ENCODE measurements at places on chromosomes 13 and 19.

GRCh38 chr19:28500982-28501630 lies 711.8 kb downstream of the UQCRFS1 start:
- no peak for DNase-seq

- no peak for DNase-seq
Observed at GRCh38 chr13:63944911-63945310, 2529.3 kb upstream of the PCDH20 start.

- DNase-seq, result no peak
Observed at GRCh38 chr13:45468635-45469034, 3.9 kb downstream of the COG3 start.

GRCh38 chr19:8214802-8215201 lies 5.6 kb downstream of the CERS4 start:
- DNase-seq, result no peak

GRCh38 chr19:23273022-23273589 lies 22.9 kb upstream of the ZNF724 start:
- DNase-seq, result no peak

DNA sequence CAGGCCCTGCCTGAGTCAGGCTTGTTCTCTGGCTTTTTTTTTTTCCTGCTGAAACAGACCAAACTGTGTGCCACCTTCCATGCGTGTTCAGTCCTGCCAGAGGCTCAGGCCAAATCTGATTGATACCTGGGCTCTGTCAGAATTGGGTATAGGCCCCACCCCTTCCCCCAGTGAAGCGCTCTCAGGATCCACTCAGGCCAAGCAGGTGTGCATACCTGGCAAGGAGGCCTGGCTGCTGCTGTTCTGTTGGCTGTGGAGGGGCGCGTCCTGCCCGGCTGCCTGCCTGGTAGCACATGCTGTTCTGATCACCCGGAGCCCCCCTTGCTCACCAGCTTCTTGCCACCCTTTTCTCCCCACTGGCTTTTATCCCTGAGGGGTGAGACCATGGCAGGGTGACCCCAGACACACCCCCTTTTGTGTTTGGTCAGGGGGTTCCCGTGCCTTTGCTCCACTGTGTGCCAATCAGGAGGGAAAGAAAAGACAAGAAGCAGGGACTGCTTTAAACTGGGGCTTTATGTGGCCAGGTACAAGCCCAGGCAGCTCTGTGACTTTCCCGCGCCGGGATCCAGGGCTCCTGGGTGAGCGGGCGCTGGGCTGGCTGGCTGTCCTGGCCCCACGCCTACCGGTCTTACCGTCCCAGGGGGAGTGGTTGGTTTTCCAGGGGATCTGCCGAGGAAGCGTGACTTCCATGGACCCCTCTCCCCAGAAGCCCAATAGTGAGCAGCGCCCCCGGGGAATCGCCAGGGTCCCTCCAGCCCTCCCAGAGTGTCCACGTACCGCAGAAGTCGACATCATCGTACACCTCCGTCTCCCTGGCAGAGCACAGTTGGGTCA lies 12.7 kb downstream of the PRAM1 start:
- no peak for DNase-seq

GRCh38 chr19:3248728-3249326 lies 24.4 kb downstream of the CELF5 start:
- no peak for DNase-seq

DNA sequence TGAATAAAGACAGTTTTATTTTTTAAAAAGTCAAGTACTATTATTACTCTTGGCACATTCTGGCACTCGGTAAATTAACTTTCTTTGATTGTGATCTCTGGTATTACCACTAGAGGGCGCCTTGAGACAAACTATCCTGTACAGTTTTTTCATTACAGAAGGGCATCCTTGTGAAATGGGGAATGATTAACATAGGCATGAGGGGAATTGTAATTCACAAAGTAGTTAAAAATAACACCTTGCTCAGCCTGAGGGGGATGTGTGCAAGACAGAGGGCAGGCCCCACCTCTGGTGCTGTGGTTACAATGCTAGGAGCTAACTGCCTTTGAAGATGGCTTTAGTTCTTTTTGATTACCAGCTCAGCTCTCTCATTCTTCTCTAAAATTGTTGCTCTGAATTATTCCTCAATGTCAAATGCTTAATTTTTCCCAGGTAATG lies 24.2 kb upstream of the C1QTNF9B start:
- peak; percentile 54 for DNase-seq

All from activated CD4-positive, alpha-beta T cell treated with anti-CD3 and anti-CD28 coated beads, Interleukin-2, Interleukin-4, amounts not matched to agents 100 ng/mL and 50 ng/mL, durations not matched to agents 16 hours and 8 hours (primary cell).